ENCODE measurements at places on chromosomes 13 and 19.

DNA sequence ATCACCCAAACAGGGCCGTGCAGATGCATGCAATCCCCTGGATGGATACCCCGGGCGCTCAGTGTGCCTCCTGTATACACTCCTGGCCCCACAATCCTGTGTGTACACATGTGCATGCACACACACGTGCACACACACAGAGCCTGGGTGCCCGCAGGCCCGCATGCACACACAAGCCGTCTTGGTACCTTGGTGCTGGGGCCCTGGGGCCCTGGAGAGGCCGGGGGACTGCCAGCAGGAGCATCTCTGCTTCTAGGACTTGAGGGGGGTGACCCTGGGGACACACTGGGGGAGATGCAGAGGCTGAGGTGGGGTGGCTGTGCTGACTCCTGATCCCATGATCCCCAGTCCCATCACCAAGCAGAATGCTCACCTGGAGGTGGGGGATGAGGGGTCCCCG lies 15.6 kb upstream of the EPOR start:
- DNase-seq: no peak

DNA sequence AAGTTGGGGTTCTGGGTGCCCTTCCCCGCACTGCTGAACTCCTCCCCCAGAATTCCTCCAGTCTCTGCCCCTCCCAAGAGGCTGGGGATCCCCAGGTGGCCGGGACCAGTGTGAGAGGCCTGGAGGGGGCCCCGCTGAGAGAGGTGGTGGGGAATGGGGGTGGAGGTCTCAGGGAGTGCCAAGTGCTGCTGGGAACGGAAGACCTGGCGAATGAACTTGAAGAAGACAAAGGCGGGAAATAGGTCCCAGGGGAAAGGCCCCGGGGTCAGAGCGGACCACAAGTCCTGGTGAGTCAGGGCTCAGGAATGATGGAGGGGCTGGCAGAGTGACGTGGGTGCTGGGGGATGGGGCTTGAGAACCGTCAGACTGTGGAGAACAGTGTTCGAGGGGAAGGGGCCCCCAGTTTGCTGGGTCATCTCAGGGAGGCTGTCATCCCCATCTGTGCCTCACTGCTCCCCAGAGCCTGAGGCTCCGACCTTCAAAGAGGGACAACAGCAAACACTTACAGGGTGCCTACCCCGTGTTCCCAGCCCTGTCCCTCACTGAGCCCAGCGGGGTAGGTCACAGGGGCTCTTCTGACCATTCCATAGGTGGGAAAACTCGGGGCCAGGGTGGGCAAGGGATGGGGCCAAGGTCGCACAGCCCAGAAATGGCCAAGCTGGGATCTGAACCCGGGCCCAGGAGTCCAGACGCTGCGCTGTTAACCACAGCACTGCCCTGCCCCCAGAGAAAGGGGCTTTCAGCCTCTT lies 16.0 kb upstream of the SEMA6B start:
- DNase-seq: peak; percentile 58

GRCh38 chr13:74978591-74978990 lies 503.4 kb downstream of the TBC1D4 start:
- DNase-seq: no peak

DNA sequence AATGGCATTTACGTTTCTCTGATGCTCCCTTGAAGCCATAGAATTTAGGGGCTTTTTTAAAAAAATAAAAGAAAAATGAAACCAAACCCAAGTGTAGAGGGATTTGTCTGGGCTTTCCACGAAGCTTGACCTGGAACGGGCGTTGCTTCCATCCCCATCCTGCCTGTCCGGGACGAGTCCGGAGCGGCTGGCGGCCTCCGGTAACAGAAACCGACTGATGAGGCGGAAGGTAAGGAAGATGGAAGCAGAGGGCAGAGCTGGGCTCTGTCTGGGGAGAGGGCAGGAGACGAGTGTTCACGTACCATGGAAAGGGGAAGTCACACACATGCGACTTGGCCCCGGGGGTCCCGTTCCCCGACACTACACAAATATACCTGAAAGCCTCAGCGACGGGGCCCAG lies 34.3 kb downstream of the BTBD2 start:
- no peak for DNase-seq

- no peak for DNase-seq
These were observed 28.6 kb downstream of the AKT2 start for GRCh38 chr19:40256512-40256911.

DNA sequence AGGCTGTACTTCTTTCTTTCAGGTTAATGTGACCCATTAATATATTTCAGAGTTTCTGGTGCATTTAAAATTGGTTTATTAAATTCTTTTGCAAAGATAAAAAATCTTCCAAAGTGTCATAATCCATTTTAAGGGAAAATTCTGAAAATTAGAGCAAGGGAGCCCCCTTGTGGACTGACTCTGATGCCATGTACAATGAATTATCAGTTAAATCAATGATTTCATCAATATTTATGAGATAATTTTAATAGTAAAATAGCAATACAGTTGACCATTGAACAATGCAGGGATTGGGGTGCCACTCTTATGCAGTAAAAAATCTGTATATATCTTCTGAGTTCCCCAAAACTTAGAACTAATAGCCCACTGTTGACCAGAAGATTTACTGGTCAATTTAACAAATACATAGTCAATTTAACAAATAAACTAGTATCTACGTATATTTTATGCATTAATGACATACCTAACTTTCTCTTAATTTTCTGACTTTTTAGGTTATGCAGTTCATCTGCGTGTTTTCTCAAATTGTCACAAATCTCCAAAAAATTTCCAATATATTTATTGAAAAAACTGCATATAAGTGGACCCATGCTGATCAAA lies 479.1 kb upstream of the MIR17HG start:
- no peak for DNase-seq

DNA sequence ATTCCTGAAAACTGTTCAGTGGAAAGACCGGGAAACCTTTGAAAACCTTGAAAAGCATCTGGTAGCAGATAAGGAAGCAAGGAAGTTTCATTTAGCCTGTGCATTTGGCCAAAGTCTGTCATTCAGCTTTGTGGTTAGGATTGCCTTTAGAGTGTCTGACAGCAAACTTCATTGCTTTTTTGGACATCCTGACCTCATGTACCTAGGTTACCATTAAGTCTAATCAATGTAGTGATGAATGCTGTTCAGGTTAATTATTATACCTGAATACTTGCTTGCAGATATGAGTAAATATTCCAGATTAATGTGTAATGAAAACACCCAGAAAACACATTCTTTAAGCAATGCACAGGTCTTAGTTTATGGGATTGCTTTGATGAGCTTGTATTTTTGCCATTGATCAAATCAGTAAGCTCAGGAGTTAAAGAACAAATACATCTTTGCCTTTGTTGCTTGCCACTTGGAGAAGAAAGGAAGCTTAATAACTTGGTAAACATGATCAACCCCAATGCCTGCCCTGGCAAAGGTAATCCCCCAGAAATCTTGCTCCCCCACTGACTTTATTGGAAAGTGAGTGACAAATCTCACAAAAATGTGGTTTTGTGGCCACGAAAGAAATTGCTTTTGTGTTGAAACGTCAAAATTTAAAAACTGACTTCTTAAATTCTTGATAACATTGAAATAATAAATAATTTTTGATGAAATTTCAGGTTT lies 87.4 kb downstream of the SLC15A1 start:
- no peak for DNase-seq

DNA sequence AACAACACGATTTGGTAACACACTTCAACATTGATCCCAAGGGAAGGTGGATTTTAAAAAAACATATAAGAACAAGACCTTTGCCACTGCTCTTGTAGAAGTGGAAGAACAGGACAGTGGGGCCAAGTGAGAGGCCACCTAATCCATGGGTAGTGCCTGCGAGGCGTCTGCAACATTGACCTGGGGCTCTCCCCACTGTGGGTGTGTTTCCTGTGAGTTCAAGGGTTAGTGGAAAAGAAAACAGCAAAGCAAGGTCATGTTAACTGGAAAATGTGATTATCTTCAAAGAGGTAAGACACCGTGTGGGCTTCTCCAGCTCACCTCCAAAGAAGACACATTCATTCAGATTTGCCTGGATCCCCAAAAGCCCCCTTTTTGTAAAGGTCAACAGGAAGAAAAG lies 327.0 kb downstream of the UQCRFS1 start:
- no peak for DNase-seq

- peak; percentile 28 for DNase-seq
These were observed 33.0 kb upstream of the ADGRE5 start for GRCh38 chr19:14347999-14348889.

DNA sequence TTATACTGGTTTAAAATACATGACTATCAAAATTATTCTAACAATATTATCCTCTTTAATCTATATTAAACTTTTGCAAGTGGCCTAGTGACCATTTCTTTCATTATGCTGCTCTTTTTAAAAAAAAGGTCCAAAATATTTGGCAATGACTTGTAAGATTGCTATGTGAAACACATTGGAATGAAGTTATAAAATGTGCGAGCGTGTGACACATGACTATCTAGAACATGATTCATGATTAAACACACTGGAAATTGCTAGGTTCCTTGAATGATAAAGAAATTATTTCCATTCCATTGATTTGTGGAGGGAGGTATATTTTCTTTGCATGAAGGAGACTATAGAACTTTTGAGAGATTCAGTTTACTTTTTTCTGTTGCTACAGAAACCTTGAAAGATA lies 739.1 kb downstream of the DIAPH3 start:
- DNase-seq: peak; percentile 87

- no peak for DNase-seq
These were observed 801.9 kb upstream of the SLITRK1 start for GRCh38 chr13:84684048-84684662.

DNA sequence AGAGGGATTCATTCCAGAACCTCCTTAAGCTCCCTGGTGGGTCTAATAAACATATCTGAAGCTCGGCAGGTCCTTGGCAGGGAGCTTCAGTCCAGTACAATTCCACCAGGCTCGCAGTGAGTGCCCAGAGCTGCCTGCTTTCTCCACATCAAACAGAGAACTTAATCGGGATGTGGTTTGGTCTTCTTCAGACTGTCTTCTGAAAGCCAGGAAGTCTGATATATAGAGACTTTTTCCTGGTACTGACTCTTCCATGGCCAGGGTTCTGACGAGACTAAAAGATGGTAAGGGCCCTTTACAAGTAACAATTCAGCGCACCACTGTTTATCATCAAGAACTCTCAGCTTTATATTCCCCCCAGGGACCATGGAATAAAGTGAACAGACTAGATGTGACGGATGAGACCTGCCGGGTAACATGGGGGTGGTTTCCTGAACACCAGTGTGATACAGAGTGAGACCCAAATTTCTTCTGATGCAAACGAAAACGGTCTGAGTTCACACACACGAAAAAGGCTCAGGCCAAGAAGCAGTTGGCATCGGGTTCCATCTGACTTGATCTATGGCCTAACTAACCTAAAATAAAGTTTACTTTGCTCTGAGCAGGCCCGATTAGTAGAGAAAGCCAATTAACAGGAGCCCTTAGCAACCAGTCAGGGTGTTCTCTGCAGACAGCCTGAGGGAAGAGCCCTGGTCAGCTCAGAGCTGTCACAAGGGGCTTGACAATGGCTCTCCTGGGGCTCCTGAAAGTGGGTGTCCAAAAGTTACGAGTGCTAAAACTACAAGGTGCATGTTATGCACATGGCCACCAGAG lies 29.0 kb downstream of the RANBP3 start:
- DNase-seq: no peak

DNA sequence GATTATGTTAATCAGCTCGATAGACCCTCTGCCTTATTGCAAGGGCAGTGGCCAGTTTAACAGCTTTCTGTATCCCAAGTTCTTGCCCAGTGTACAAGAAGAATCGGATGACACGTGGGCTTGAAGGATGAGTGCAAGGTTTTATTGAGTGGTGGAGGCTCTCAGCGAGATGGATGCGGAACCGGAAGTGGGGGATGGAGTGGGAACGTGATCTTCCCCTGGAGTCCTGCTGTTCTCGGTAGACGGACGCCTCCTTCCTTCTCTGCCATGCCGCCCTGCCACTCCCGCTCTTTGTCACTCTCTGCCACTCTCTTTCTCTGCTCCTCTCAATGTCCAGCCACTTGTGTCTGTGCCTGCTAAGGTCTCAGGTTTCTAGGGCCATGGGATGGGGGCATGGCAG lies 21.0 kb downstream of the RFXAP start:
- no peak for DNase-seq

- peak; percentile 60 for DNase-seq
These were observed at the start of gene FREM2 for GRCh38 chr13:38686577-38687245. FREM2 (plus strand) TSS chr13:38687077; CDS start chr13:38687345, 268 bp downstream.

GRCh38 chr13:109626386-109627171 lies 159.8 kb downstream of the IRS2 start:
- peak; percentile 31 for DNase-seq

Measured in trophoblast cell (in vitro differentiated cells and primary cell).